Suprapubic skin (tissue), 4 donors: ENCODE measurements at places on chromosomes 7 and 10.

- no peak for DNase-seq
These were observed 5.6 kb downstream of the TPK1 start for GRCh38 chr7:144830024-144830785.

- no peak for DNase-seq
These were observed 125.1 kb upstream of the KCTD7 start for GRCh38 chr7:66503551-66504031.

DNA sequence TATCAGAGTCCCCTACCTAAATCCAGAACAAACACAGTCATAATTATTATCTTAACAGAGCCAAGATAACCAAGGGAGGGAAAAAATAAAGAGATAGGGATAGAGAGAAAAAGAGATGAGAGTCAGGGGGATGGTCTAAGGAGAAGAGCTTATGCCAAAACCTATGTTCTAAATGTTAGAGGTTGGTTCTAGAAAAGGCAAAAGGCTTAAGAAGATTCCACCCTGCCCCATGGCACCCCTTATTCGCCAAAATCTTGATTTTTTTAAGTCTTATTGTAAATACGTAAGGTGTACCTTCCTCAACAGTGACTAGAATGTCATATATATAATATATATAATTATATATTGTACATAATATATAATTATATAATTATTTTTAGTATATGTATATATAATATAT lies 29.6 kb upstream of the CTNNA3 start:
- DNase-seq = no peak

GRCh38 chr10:127570036-127570435 lies 20.9 kb downstream of the NPS start:
- DNase-seq = no peak

- no peak for DNase-seq
These were observed 23.9 kb downstream of the ST7 start for GRCh38 chr7:116977172-116977571.

DNA sequence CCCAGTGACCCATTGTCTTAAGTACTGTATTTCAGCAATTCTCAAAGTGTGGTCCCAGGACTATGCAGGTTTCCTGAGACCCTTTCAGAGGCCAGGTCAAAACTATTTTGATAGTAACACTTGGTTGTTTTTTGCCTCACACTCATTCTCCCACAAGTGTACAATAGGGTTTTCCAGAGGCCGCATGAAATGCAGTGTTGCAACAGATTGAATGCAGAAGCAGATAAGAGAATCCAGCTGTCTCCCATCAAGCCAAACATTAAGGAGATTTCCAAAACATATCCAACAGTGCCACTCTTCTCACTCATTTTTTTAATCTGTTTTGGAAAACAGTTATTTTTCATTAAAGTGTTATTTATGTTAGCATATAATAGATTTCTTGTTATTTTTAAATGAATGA lies 20.0 kb downstream of the VKORC1L1 start:
- no peak for DNase-seq
